Foreskin melanocyte (primary cell): ENCODE measurements at places on chromosomes 7 and 10.
A peak's percentile ranks its signal among the peaks of the same experiment; 100 is the strongest.

DNA sequence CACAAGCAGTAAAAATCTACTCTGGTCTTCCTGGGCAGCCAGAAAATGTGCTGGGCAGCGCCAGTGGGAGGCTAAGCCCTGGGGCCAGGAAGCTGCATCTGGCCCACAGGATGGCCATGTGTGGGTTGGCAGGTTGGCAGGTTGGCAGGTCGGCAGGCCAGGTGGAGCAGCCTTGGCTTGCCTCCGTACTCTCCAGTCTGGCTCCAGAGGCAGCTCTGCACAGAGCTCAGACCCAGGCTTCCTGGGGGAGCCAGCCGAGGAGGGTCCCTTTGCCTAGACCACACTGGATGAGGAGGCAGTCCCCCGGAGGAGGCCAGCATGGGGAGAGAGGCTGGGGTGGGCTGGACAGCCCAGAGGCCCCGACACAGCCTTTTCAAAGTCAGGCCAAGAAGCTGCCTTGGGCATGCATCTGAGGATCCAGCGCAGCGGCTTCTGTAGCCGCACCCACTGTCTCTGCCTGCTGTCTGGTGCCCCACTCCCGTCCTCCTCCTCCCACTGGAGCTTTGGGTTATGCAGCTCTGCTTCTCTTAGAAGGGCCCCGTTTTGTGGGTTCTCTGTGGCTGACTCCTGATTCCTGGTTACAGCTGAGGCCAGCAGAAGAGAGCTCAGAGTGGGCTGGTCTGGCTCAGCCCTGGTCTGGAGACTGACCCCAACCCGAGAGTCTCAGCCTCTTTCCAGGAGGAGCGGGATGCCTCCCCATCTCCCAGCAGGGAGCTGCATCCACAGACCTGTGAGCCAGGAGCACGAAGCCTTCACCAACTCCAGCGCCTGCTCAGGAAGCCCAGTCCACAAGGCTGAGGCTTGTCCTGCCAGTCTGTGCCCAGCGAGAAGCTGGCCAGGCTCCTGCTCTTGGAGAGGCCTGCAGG lies 44.6 kb downstream of the CFAP46 start:
- DNase-seq, result no peak

DNA sequence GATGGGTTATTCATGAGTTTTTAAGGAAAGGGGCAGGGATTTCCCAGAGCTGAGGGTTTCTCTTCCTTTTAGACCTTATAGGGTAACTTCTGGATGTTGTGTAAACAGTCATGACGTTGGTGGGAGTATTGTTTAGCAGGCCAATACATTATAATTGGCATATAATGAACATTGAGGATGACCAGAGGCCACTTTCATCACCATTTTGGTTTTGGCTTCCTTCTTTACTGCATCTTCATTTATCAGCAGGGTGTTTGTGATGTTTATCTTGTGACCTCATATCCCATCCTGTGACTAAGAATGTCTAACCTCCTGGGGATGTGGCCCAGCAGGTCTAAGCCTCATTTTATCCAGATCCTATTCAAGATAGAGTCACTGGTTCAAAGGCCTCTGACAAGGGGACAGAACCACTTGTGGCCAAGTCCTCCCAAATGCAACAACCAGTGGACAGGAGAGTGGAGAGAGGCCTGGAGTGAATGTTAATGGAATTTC lies 77.3 kb upstream of the RPA3 start:
- no peak for DNase-seq

GRCh38 chr10:16965740-16966447 lies 148.7 kb upstream of the RSU1 start:
- peak; percentile 99 for DNase-seq

- no peak for DNase-seq
These were observed 715.5 kb downstream of the SORCS3 start for GRCh38 chr10:105356626-105357025.

- peak; percentile 9 for DNase-seq
These were observed 49.1 kb upstream of the CDC14C start for GRCh38 chr7:48875045-48875916.

GRCh38 chr7:81944058-81944457 lies 174.2 kb upstream of the HGF start:
- DNase-seq, result no peak

DNA sequence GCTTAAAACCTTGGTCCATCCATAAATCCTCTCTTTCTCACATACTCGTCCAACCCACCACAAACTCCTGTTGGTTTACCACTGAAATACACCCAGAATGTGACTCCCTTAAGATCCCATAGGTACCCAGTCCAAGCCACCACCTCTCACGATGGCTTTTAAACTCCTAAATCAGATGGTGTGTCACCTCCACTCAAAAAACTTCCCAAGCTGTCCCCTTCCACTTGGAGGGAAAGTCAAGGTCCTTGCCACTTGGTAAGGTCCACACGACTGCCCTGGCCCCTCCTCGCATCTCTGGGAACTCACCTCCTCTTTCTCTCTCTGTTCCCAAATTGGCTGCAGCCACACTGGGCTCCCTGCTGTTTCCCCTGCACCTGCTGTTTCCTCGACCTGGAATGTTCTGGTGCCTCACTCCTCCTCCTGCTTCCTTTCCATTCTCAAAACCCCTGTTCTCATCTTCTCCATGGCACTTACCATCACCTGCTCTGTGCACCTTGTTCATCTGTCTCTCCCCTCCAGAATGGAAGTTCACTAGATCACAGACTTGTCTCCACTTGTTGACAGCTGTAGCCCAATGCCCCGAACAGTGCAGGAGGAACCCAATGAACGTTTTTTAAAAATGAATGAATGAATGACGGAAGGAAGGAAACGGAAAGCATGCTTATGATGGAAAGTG lies 23.0 kb downstream of the ZFAND2A start:
- no peak for DNase-seq

- DNase-seq, result no peak
These were observed 22.3 kb downstream of the HYAL4 start for GRCh38 chr7:123867225-123867624.

GRCh38 chr10:97948822-97949221 lies 81.6 kb downstream of the CRTAC1 start:
- DNase-seq, result no peak

DNA sequence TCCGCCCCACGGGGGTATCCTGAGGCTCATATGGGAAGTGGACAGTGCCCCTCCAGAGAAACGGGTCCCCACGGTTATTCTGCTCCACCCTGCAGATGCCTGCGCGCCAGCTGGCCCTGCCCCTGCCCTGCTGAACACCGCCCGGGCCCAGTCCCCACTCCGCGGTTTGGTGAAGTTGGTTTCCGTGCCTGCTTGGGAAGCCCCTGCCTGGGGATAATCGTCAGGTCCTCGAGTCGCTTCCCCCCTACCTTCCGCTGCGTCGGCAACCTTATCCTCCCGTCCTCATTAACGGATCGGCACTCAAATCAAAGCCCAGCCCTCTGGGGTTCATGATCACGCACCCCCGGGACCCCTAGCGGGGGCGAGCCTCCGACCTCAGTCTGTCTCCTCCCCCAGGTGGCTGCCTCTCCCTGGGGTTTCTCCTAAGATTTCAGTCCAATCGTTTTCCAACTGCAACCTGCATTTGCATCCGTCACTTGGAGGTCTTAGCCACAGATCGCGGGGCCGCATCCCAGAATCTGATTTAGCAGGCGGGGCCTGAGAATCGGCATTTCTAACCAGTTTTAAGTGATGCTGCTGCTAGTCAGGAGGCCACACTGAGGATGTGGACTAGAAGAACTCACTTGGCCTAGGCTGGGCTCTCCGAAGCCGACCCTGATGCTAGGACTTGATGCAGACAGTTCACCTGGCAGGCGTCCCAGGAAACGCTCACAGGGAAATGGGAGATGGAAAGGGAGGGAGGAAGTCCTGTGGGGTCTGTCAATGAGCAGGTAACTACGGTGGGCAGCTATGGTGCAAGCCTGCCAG lies 27.6 kb downstream of the WDR86 start:
- no peak for DNase-seq

- DNase-seq, result no peak
These were observed 8.3 kb downstream of the C10orf62 start for GRCh38 chr10:97597778-97598177.

- no peak for DNase-seq
These were observed 480.3 kb downstream of the RPS24 start for GRCh38 chr10:78513986-78514385.

DNA sequence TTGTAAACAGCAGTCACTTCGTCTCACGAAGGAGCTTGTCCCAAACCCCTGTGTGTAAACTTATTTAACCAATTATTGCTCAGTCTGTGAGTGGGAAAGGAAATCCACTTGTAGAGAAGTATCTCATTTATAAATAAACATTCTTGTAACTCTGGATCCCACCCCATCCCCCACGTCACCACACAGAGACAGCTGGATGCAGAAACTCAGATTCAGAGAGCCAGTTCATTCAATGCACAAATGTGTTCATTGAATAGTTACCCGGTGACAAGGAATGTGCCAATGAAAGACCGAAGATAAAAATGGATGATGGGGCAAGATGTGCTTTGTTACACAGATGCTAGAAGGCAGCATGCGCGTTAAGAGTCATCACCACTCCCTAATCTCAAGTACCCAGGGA lies 8.3 kb upstream of the OCM start:
- DNase-seq, result no peak

GRCh38 chr10:104122225-104123107 lies 495 bp downstream of the SFR1 start:
- DNase-seq, result no peak

GRCh38 chr7:112248598-112248997 lies 42.1 kb downstream of the ZNF277 start:
- DNase-seq, result no peak

GRCh38 chr10:105150259-105150880 lies 509.3 kb downstream of the SORCS3 start:
- DNase-seq, result no peak

DNA sequence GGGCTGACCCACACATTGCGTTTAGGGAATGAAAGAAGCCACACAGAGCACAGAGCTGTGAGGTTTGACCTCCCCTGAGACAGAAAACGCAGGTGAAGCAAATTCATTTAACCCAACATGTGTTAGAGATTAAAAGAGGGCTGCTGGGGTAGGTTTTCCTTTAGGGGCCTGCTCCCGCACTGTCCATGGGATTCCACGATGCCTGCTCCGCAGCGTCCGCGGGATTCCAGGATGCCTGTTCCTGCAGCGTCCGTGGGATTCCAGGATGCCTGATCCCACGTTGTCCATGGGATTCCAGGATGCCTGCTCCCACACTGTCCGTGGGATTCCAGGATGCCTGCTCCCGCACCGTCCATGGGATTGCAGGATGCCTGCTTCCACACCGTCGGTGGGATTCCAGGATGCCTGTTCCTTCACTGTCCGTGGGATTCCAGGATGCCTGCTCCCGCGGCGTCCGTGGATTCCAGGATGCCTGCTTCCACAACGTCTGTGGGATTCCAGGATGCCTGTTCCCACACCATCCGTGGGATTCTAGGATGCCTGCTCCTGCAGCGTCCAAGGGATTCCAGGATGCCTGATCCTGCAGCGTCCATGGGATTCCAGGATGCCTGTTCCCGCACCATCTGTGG lies 78.7 kb downstream of the VIPR2 start:
- no peak for DNase-seq

- no peak for DNase-seq
These were observed 3.3 kb downstream of the ZMIZ1 start for GRCh38 chr10:79072041-79072441.

DNA sequence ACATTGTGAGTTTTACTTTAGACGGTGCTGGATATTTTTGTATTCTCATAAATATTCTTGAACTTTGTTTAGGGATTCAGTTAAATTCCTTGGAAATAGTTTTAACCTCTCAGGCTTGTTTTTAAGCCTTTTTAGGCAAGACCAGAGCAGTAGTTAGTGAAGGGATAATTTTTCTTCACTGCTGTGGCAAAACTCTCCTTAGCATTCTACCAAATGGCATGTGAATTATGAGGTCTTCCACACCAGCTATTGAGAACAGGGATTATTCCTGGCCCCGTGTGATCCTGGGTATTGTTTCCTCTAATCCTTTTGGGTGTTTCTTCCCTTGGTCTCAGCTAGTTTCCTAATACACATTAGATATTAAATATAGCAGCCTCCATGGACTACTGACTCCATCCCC lies 46.2 kb downstream of the CCDC71L start:
- no peak for DNase-seq

GRCh38 chr10:11245510-11245909 lies 227.8 kb downstream of the CELF2 start:
- DNase-seq, result no peak

- DNase-seq, result no peak
These were observed 39.2 kb downstream of the CDC123 start for GRCh38 chr10:12235116-12235694.

- DNase-seq, result no peak
These were observed 39.2 kb upstream of the SDHAF3 start for GRCh38 chr7:97078023-97078969.

- no peak for DNase-seq
These were observed 2.2 kb upstream of the FRMD4A start for GRCh38 chr10:14332903-14333302.

- DNase-seq, result no peak
These were observed 127.5 kb upstream of the PLXNA4 start for GRCh38 chr7:132703742-132704141.

DNA sequence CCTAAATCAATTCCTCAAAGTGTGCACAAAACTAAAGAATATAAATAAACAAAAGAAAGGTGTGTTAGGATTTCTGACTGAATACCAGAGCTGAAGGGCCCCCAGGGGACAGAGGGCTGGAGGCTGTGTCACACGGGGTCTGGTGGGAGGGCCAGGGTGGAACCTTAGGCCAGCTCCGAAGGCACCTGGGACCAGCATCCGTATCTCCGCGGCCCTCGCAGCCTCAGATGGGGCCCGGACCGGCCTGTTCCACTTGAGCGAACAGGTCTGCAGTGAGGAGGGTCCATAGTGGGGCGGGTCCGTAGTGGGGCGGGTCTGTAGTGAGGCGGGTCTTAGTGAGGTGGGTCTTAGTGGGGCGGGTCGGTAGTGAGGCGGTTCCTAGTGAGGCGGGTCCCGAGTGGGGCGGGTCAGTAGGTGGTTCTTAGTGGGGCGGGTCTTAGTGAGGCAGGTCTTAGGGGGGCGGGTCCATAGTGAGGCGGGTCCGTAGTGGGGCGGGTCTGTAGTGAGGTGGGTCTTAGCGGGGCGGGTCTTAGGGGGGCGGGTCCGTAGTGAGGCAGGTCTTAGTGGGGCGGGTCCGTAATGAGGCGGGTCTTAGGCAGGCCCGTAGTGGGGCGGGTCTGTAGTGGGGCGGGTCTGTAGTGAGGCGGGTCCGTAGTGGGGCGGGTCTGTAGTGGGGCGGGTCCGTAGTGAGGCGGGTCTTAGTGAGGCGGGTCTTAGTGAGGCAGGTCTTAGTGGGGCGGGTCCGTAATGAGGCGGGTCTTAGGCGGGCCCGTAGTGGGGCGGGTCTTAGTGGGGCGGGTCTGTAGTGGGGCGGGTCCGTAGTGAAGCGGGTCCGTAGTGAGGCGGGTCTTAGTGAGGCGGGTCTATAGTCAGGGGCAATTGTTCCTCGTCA lies 15.1 kb downstream of the GPR146 start:
- DNase-seq, result no peak

- DNase-seq, result no peak
These were observed 134.6 kb downstream of the DPP6 start for GRCh38 chr7:154186811-154187210.

DNA sequence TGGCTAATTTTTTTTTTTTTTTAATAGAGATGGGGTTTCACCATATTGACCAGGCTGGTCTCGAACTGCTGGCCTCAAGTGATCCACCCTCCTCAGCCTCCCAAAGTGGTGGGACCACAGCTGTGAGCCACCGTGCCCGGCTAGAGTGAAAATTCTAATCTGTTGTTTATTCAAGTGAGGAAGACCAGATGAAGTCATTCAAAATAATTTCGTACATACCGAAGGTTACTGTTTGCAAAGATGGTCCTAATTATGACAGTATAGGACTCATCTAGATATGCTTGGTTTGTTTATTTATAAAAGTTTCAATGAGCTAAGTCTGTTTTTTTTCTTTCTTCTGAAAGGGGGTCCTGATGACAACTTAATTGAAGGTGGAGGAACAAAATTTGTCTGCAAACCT lies 376.8 kb downstream of the EXOC4 start:
- no peak for DNase-seq
